Pancreas (tissue), 10 donors: ENCODE measurements at places on chromosomes 2 and 18.

- H3K36me3 ChIP-seq, result no peaks in the 10 kb centered on the region
- H3K4me3 ChIP-seq, result no peak overlapping the region
- no peaks in the 10 kb centered on the region for H3K4me1 ChIP-seq
- H3K27me3 ChIP-seq, result no peaks in the 10 kb centered on the region
- no peak for DNase-seq
Observed at GRCh38 chr18:74381621-74382295, 66.1 kb downstream of the C18orf63 start.

DNA sequence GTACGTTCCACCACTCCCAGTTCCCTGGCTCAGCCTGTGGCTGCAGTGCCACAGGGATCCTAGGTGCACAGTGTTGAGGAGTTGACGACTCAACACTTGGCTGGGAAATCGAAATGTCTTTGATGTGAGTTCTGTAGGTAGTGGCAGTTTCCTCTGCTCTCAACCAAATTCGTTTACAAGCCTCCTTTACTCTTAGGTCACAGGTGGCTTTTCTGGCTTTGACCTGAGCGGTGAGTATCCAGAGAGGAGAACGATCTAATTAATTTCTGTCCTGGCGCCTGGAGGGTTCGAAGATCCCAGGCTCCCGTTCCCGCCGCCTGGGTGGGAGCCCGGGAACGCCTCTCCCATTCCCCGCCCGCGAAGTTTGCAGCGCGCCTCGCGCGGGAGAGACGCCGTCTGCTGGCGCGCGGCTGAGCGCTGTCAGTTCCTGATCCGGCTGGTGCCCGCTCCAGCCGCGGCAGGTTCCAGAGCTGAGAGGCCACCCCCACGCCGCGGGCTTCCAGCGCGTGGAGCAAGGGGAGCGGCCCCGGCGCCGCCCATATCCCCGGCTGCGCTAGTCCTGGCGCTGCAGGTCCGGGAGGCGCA lies at the start of gene LAMA3:
Gene LAMA3, plus strand, starts transcription at position 423 of the 585 bp plus-strand sequence. CDS start 231 bp downstream, outside the sequence.
- peak within 1 kb of the TSS; percentile 75 for H3K4me3 ChIP-seq
- DNase-seq, result peak; percentile 54

- no peaks in the 10 kb centered on the region for H3K27me3 ChIP-seq
- no peak overlapping the region for H3K4me3 ChIP-seq
- H3K36me3 ChIP-seq, result no peaks in the 10 kb centered on the region
- H3K4me1 ChIP-seq, result no peaks in the 10 kb centered on the region
- no peak overlapping the region for H3K27ac ChIP-seq
Observed at GRCh38 chr2:45973426-45973825, 322.0 kb downstream of the PRKCE start.

GRCh38 chr2:113173542-113174375 lies at the start of gene PSD4:
Gene PSD4 (plus strand): TSS chr2:113173971. CDS start chr2:113182457, 8,486 bp downstream.
- no peaks in the 10 kb centered on the region for H3K36me3 ChIP-seq
- no peaks in the 10 kb centered on the region for H3K4me1 ChIP-seq
- peak within 1 kb of the TSS; percentile 17 for H3K27ac ChIP-seq
- H3K4me3 ChIP-seq, result no peak within 1 kb of the TSS
- DNase-seq, result no peak

DNA sequence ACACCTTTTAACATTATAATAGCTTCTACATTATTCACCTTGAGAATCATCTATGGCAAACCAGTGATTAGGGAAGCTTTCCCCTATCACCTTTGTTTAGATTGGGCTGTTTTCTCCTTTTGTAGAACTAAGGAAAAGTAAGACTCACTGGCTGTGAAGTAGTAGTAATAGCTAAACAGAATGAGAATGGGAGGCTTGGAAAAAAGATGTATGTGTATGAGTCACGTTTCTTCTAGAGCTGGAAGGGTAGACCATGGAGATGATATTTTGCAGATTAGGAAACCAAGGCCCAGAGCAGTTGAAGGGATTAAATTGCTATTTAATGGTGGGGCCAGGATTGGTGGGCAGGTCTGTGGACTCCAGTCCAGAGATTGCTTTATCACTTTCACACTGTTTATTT lies 214.5 kb downstream of the MCFD2 start:
- H3K27ac ChIP-seq, result no peak overlapping the region
- DNase-seq, result no peak
- H3K4me3 ChIP-seq, result no peak overlapping the region
- no peaks in the 10 kb centered on the region for H3K36me3 ChIP-seq
